ENCODE measurements at places on chromosomes 16 and 17.

DNA sequence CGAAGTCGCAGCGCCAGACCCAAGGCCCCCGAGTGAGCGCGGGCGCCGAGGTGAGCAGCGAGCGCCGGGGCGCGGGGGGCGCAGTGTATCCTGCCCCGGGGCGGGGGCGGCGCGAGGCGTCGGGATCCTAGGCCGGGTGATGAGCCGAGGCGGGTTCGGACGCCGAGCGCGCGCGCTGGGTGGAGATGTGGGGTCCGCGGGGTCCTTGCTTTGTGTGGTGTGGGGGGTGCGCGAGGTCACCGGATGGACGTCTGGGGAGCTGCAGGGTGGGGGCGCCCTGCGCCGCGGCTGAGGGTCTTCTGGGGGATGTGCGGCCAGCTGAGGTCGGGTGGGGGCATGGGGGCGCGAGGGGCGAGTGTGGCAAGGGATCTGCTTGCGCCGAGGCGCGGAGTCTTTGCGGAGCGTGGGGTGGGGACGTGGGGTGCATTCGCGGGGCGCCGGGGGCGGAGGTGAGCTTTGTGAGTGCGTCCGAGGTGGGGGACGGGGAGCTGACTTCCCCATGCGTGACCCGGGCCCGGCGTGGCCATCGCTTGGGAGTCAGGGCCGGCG is 560 bp downstream of the RAI1 start:
- peak; percentile 21 for DNase-seq

GRCh38 chr17:17767154-17767869 is 69.5 kb downstream of the SREBF1 start:
- no peak for DNase-seq

- no peak for DNase-seq
Measured at GRCh38 chr17:81310949-81311550, 15.9 kb upstream of the SLC38A10 start.

DNA sequence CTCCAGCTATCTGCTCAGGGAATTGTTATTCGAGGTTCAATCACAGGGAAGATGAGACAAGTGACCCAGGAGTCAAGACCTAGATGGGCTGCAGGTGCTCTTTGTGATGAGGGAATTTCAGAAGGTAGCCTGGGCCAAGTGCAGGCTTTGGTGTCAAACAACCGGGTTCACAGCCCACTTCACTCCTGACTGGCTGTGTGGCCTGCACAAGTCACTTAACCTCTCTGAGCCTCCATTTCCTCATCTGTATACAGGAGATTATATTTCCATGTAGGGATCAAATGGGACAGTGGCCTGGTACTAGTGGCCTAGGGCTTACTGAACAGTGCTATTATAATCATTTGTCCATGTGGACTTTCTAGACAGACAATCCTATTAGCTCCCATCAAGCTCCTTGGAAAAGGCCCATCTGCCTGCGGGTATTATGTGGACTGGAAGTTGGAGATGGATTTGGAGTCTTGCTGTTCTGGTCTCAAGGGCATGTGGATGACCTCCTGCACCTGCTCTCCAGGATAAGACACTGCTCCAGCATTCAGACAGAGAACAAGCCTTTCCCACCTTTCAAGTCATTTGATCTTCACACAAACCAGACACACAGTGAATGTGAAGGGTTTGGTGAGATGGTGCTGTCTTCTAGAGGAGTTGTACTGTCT is 3.1 kb upstream of the MT1X start:
- no peak for DNase-seq

- peak; percentile 39 for DNase-seq
Measured at GRCh38 chr16:79272141-79272577, 328.4 kb downstream of the MAF start.

DNA sequence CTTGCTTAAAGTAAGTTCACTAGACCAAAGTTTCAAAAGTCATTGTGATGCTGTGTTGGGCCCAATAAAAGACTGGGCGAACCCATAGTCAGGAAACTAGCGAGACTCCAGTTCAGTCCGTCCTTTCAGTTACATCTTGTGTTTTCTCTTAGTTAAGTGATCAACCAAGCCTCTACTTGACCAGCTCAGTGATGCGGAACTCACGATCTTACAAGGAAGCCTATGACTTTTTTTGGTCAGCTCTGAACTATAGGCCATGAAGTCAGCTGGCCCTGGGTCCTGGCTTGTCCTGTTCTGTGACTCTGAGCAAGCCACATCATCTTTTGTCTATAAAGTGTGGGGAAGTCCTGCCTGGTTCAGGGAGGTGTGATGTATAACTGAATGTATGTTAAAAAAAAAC is 21.7 kb upstream of the WSCD1 start:
- no peak for DNase-seq

DNA sequence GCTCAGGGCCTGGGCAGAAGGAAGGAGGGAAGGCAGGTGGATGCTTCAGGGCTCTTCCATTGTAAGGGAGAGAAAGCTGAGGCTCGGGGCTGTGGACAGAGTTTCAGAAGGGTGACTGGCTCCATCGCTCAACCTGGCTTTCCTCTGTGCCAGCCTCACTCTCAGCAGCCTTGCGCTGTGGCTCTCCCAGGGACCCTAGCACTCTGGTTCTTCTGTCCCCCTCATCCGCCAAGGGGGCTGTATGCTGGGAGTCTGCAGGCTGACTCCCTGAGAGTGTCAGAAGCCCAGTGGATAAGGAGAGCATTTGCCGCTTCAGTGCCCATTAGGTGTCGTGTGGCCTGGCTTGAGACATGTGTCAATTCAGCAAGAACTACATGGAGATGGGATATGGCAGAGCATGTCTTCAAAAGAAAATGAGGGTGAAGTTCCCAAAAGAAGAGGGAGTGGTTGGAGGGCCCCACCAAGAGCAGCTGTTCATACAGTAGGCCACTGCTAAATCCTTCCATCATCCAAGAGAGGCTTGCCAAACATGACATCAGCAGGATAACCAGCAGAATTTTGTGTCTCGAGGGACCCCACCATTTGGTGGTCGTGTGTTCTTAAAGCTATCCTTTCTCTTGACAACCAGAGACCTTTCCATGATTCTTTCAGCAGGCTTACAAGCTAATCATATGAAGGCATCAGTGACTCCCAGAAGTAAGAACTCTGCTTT is 148.2 kb downstream of the IRX5 start:
- no peak for DNase-seq

DNA sequence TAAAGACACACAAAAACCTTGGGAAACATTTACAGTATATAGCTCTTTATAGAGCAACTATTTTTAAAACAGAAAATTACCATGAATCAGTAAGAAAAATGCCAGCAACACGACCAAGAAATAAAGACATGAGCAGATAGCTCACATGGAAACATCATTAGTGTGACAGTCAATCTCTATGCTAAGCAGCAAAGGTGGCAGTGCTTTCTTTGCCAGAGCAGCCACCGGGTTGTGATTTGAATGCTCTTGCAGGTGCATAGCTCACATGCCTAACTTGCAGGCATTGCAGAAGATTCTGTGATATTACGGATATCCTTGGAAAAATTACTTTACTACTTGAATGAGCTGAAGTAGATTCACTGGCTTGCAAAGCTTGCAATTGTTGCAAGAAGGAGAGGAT is 652.9 kb upstream of the C16orf82 start:
- no peak for DNase-seq

DNA sequence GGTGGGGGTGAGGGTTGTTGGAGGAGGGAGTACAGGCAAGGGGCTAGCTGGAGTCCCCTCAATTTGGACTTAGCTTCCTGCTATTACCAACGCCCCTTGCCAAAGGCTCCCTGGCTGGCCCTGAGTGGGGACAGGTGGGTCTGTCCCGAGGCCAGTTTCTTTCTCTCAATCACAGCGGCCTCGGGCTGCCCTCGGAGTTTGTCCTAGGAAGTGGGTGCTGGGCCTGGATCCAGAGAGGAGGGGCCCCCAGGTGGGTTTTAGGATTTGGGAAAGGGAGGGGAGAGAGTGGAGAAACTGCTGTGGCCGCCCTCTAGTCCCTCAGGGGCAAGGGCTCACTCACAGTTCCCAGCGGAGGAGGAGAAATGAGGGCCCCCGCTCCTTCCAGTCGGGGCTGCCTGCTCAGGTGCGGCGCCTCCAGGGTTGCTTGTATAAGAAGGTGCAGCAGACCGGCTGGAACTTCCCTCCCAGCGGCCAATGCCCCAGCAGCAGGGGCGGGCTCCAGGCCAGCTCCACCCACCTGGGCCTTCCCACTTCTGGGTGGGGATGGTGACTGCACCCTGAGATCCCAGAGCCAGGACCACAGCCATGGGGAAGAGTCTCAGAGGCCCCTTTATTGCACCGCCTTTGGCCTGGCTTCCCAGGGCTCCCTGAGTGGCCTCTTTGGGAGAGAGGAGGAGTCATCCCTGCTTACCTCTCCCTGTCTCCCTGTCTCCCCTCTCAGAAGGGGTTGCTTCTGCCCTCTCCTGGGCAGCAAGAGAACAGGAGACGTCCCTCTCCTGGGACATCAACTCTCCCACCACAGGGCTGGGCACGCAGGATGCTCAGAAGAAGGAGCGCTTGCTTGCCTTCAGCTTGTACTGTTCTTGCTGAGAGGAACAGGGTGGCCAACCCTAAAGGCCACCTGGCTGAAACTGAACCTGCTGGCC is 112.0 kb upstream of the SMURF2 start:
- no peak for DNase-seq

- DNase-seq, result no peak
Measured at GRCh38 chr17:82050761-82051641, 610 bp downstream of the RFNG start.

- DNase-seq, result no peak
Measured at GRCh38 chr16:72956124-72957064, 91.5 kb downstream of the ZFHX3 start.

DNA sequence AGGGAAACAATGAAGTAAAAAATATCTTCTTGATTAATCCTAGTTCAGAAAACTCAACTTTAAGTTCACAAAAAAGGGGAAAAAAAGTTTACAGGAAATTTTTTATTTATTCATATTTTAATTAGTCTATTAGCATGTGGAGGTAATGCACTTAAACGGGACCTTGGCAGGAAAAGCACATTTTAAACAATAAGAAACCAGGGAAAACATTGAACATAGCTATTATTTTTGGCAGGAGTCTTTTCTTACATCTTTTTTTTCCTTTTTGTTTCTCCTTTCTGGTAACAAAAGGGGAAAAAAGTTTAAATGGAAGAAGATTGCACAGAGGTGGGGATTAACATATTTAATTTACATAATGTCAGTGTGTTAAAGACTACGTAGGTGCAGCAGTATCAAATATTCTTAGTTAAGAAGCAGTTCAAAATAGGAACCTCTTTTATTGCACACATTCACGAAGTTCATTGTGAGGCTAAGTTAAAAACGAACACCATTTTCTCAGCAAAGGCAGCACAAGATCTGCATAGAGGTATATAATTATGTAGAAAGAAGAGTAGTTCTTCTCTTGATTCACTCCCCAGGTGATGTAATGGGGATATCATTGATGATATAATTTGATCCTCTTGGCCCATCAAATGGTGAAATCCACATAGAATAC is 940.5 kb downstream of the CDH11 start:
- no peak for DNase-seq

DNA sequence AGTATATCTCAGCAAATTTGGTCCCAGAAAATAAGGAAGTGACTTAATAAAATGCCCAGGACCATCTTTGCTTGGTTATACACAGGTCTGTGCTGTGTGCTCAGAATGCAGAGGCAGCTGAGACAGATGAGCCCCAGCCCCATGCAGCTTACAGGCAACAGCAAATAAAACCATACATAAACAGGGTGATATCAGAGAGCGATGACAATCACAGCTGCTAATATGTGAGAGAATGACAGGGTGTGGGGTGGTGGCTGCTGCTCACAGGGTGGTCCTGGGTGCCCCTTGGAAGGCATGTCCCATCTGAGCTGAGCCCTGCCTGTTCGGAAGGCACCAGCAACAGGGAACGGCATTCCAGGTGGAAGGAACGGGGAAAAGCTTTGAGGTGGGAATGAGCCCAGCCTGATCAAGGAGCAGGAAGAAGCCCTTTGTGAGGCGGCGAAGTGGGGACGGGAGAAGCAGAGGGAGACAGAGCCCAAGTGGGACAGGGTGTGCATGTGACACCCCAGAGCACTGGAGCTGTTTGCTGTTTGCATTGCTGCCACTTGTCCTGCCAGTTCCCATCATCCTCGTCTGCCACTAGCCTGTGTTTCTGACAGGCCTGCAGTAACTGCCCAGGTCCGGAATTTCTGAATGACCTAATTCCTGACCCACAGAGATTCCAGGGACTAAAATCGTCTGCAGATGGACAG is 150.5 kb downstream of the KATNIP start:
- DNase-seq, result no peak

GRCh38 chr16:28902909-28903308 is 22.1 kb downstream of the RABEP2 start:
- DNase-seq, result no peak

- DNase-seq, result no peak
Measured at GRCh38 chr17:55444471-55445441, 23.1 kb upstream of the MMD start.

DNA sequence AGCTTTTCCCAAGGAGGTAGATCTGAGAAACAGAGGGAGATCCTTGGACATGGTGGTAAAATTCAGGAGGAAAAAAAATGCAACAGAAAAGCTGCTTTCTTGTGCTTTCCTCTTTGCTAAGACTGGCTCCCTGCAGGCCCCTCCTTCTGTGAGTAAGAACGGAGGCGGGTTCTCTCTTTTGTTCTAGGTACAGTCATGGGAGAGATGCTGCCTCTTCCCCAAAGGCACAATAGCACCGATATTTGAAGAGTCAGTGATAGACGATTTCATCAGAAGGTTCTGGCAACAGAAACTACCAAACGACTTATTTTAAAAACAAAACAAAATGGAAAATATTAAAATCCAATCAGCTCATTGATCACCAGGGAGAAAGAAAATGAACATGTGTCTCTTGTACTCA is 32.6 kb upstream of the KIFC3 start:
- no peak for DNase-seq

GRCh38 chr17:48376682-48377325 is 53.2 kb downstream of the SKAP1 start:
- DNase-seq, result no peak

- DNase-seq, result no peak
Measured at GRCh38 chr16:86980644-86981043, 336.5 kb downstream of the C16orf95 start.

DNA sequence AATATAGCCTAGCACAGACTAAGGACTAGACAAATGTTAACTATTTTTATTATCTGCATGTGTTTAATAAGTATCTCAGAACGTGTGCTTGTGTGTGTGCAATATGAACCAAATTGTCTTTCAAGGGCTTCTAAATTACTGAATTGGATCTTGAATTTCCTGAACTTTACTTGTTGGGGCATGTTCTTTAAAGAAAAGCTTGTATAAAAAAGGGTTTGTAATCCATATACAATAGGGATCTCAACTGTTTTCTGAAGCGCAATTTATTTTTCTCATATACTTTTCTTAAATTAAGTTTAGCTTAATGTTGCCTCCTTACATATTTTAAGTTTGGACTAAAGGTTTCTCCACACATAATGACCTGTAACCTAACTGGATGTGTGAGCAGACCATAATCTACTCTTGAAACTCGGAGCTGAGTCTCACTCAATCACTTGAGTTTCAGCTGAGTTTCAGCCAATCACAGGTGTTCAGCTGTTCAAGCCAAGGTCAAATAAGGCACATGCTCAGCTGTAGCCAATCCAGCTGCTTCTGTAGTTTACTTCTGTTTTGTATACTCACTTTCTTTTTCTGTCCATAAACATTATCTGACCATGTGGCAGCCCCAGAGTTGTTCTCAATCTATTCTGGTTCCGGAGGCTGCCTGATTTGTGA is 72.3 kb downstream of the CDK5R1 start:
- DNase-seq, result no peak

GRCh38 chr17:41625602-41626001 is 1.2 kb upstream of the KRT17 start:
- no peak for DNase-seq

Measured in activated T-cell treated with anti-CD3 and anti-CD28 coated beads, Interleukin-2, amount 50 U/mL, for 4 hours (primary cell).